Fibroblast of skin of right biceps (primary cell): ENCODE measurements at places on chromosomes 1 and 21.

DNA sequence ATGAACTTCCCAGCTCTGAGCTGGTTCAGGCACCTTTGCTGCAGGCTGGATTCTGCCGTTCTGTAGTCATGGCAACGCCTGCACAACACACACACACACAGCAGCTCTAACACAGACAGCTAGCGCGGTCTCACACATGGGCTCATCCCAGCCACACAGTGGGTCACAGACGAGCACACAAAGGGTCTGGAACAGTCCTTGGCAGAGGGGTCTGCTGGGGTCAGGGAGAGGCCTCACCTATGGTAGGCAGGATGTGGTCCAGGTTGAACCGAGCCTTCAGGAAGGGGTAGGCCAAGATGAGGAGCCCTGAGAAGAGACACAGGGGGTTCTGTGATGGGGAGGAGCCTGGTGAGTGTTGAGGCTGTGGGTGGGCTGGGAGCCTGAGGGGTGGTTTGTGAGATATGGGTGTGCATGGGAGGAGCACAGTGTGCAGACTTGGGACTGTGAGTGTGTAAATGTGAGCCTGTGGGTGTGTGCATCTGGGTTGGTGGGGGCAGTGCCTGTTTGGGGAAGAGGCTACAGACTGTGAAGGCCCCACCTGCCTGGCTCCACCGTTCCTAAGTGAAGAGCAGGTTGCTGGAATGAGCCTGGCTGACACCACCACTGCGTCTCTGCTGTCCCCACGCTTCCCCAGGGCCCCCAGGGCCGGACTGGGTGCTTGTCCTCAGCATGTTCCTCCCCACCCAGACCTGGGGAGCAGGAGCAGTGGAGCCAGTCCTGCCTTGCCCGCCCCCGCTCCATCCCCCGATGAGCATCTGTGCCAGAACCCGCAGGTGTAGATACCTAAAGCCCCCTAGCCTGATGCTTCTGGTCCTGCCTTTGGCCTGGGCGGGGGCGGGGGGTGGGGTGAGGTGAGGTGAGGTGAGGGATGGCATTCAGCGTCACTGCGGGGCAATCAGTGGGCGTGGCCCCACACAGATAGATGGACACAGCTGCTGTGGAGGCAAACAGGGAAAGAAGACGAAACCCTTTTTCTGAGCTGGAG lies 1.5 kb downstream of the KNCN start:
- DNase-seq, result peak; percentile 36

GRCh38 chr1:174217787-174218574 lies 58.7 kb downstream of the RABGAP1L start:
- DNase-seq, result peak; percentile 38

- no peak for DNase-seq
Measured at GRCh38 chr1:65360648-65361047, 51.3 kb downstream of the DNAJC6 start.

DNA sequence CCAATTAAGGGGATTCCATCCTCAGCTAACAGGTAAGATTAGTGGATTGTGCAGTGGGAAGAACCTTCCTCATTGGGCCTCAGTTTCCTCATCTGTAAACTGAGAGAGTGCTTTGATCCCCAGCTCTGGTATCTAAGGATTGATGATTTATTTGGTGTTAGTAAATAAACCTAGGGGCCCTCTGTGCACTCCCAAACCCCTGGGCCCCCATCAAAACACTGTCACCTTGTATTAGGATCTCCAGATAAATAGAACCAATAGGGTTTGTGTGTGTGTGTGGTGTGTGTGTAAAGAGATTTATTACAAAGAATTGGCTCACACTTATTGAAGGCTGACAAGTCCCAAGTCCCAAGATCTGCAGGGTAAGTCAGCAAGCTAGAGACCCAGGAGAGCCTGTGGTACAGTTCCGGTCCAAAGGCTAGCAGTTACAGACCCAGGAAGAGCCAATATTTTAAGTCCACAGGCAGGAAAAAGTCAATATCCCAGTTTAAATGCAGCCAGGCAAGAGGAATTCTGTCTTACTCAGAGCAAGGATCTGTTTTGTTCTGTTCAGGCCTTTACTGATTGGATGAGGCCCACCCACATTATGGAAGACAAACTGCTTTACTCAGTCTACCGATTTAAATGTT lies 11.0 kb upstream of the ELK4 start:
- DNase-seq, result no peak
